ENCODE measurements at places on chromosomes 1 and 21. TPM values are rescaled to one million over a fixed set of nuclear protein-coding genes. Genes with fewer than 3 reads are reported as not detected.

The TOMM20 gene
- total RNA-seq, result 68.8 TPM

The SGIP1 gene
- under 0.01 TPM for total RNA-seq

The STX12 gene
- 50.8 TPM for total RNA-seq

The PDE4B gene
- total RNA-seq, result 9.0 TPM

- DNase-seq, result no peak
These were observed 133.4 kb downstream of the EDEM3 start for GRCh38 chr1:184621260-184621659.

DNA sequence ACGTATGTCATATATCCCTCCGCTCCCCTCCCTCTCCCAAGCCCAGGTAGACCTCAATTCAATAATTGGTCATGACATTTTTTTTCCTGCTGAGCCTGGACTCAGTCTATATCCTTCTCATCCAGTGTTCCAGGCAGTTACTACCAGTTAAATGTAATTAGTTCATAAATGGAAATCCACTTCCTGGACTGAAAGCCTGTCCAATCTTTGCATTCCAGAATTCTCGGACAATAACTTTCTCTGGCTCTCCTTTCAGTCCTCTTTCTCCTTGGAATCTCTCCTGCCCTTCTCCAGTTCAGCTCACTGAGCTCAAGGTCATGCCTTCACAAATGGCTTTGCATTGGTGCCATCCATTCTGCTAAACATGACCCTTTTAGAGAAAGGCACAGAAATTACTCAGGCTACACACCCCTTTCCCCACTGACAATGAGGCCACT is 34.8 kb downstream of the VWA5B1 start:
- no peak for DNase-seq

GRCh38 chr21:43322805-43323204 is 104.1 kb downstream of the SIK1 start:
- no peak for DNase-seq

GRCh38 chr1:125119024-125119441 is 3934.3 kb downstream of the SRGAP2C start:
- DNase-seq, result no peak

- peak; percentile 61 for DNase-seq
These were observed 91.6 kb upstream of the TTC39A start for GRCh38 chr1:51421964-51422363.

GRCh38 chr1:228400237-228400651 is 6.4 kb downstream of the TRIM11 start:
- no peak for DNase-seq

DNA sequence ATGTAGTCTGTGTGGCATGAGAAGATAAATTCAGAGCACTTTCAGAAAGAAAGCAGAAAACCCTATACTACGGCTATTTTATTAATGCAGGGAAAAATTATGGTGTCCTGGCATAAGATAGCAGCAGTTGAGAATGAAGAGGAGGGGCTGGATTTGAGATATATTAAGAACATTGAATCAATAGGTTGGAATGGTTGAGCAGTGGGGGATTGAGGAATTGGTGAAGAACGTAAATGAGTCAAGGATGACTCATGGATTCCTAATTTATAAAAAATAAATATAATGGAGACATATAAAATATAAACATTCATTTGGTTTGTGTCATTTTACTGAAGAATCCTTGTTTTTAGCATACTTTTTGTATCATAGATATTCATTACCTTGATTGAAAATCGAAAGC is 234.3 kb upstream of the ADAMTS5 start:
- no peak for DNase-seq

Data from RPMI7951 (cell line).